Activated T-cell treated with anti-CD3 and anti-CD28 coated beads for 4 hours (primary cell): ENCODE measurements at places on chromosomes 2 and 18.

DNA sequence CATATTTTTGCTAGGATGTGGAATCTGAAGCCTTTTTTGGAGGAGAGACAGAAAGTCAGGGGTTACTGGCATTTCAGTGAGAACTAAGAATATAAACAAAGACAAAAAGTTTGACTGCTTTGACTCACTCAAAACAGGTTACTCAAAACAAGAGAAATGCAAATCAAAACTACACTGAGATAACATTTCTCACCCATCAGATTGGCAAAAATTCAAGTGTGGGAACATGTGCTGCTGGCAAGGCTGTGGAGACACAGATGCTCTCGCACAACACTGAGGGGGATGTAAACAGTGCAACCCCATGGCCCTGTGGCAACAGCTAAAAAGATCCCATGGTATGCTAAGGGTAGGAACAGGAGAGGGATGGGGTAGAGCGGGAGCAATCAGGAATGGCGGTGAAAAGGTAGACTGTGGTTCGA, 86.6 kb downstream of the DTNB start:
- DNase-seq: no peak

DNA sequence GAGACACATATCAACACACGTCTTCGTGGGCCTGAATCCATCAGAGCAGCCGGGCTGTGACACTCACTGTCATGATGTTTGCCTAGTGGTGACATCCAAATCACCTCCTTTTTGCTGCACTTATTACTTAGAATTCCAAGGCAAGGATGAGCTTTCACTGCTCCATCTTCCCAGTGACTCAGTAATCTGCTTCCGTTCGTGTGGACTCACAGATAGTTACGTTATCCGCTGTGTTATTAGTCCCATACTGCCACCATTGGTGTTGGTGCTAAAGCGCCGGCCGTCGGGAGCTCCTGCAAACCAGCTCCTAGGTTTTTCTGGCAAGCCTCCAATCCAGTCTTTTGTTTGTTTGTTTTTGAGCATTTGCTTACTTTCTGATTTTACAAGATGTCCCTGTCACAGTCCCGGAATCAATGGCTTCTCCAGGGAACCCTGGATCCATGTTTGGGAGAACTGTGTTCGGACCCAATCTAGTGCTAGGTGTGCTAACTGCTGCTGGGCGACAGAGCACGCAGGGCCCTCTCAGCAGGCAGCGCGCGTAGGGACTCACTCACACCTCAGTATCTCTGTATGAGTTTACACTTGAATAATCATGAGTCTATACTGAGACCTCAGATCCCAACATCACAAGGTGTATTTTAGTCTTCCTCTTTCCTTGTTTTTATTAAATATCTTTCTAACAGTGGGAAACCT, 42.6 kb downstream of the HDAC4 start:
- DNase-seq: no peak

GRCh38 chr2:102346381-102347130, 9.0 kb upstream of the IL18R1 start:
- no peak for DNase-seq

DNA sequence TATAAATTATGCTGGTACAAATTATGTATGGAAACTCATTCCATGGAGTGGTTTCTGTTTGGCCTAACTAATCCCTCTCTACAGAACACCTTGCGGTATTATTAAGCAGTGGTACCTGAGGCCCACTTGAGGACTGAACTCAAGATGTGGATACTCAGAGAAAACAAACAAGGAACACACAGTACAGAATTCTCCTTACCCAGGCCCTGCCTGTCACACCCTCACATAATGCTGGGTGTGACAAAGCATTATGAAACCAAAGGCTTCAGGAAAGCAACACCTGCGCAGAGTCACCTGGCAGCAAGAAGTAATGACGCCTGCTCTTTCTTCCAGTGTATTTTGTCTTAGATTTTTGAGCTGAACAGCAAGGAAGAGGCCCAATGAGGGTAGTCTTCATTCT, 264.7 kb downstream of the PAX3 start:
- no peak for DNase-seq

GRCh38 chr2:64853894-64854293, 135.3 kb upstream of the SLC1A4 start:
- no peak for DNase-seq
